ENCODE measurements at places on chromosomes 4 and X.

DNA sequence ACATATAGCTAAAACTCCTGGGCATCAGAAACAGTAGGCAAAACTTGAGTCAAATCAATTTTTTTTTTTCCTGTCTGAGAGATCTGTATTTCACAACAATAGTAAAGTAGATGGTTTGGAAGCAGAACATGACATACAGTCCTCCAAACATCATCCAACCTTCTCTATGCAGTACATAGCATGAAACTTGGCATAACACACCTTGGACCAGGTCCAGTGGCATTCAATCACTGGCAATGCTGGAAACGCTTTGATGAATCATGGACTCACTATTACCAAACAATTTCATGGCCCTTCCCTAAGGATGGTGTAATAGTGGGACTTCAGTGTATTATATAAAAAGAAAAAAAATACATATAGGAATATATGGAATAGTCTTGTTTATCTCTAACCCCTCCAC is 154.6 kb downstream of the FMR1NB start:
- DNase-seq: no peak

DNA sequence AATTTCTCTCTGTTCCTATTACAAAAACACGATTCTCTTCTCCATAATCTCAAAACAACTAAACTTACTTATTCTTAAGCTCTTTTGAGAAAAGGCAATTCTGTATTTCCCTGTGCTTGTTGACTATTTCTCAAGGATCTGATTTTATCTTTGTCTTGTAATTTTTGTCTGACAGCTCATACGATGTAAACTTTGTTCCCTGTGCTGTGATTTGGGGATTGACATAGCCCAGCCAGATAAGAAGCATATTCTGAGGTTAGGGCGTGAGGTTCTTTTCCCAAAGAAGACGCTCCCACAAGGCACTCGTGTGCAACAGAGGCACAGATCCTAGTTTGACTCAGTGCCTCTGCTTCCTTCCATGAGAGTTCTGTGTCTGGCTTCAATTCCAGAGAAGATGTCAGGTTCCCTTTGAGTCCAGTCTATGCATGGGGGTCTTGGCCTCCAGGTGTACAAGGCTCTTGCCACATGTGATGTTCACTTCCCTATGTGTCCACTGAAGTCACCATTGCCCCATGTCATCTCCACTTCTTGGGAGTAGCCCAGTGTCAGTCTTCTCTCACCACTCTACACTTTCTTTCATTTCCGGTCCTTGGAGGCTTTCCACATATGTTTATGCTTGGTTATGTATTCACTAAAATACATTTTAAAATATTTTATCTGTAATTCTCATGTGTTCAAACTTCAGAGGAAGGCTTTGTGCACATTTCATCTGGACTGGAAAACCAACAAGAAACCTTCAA is 94.8 kb downstream of the MID1 start:
- DNase-seq: no peak

GRCh38 chrX:3627594-3627993 is 85.9 kb downstream of the PRKX start:
- DNase-seq: no peak

GRCh38 chr4:72525938-72526337 is 43.1 kb downstream of the ADAMTS3 start:
- no peak for DNase-seq

GRCh38 chr4:67446811-67447210 is 98.5 kb downstream of the CENPC start:
- no peak for DNase-seq

DNA sequence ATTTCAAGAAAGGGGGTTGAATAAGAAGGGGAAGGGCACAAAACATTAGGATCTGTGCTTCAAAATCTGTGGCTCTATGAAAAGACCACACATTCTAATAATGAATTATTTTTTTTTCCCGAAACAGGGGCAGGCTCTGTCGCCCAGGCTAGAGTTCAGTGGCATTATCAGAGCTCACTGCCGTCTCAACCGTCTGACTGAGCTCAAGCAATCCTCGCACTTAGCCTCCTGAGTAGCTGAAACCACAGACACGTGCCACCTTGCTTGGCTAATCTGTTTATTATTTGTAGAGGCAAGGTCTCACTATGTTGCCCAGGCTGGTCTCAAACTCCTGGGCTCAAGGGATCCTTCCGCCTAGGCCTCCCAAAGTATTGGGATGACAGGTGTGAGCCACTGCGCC is 33.4 kb downstream of the ACSL1 start:
- DNase-seq: no peak

DNA sequence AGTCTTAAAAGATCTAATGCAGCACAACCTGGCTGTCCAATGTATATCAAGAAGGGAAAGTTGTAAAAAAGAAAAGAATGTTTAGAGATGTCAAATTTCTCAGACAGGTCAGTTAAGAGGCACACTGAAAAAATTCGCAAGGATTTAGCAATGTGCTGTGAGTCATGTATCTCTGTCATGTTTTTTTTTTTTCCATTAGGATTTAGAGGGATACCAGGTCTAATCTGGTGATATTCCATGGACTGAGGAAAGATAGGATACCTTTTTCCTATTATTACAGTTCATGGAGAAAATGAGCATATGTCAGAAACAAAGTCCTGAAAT is 815.4 kb upstream of the PCDH10 start:
- no peak for DNase-seq

- DNase-seq: no peak
Measured at GRCh38 chr4:4284827-4285618, 4.9 kb downstream of the LYAR start.

Measured in hematopoietic multipotent progenitor cell (in vitro differentiated cells).